ENCODE measurements at places on chromosomes 7 and 10.

GRCh38 chr10:25048450-25048849, 32.0 kb downstream of the THNSL1 start:
- DNase-seq: no peak

- no peak for DNase-seq
Observed at GRCh38 chr7:130899638-130900401, 165.8 kb upstream of the KLF14 start.

DNA sequence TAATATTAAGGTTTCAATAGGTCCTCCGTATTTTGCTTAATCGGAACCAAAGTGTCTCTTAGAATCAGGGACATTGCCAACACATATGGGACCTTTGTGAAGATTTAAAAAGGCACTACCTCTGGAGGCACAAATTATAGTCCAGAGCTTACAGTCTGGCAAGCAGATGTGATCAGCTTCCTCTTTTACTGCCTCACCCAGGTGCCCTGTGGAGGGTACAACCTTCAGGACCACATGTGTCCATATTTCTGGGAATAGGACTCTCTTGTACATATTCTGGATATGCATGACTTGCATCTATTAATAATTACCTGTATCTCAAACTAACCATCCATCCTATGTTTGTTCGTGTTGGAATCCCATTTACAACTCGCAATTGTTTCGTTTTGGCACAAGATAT, 60.0 kb downstream of the HGF start:
- no peak for DNase-seq

- no peak for DNase-seq
Observed at GRCh38 chr10:131852823-131853609, 47.8 kb upstream of the PPP2R2D start.

DNA sequence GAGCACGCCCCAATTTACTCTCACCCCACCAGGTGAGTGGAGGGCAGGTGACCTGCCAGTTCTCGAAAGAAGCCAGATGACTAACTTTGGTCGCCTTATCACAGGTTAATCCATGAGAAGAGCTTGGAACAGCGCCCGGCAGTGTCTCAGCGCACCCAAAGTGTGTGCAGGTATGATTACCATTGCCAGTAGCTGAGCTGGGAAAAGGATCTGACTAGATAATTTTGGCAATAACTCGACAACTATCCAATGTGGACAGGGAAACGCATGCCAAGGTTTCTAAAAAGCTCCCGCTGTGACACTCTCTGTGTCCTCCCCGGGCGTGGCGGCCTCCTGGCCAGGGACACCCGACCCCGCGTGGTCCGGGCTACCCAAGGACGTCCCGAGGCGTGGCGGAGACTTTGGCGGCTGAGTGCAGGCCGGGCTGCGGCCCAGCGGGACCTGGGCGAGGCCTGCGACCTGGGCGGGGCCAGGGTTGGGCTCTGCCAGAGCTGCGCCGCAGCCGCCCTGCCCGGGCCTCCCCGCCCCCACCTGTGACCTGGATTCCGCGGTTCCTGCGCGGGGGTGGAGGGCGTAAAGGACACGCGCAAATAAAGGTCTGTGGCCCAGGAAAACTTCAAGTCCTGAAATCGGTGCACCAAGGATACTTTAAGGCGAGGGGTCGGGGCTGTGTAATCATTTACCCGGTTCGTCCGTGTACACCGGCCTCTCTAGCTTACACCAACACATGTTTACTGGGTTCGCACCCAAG, 13.7 kb upstream of the WAPL start:
- DNase-seq: no peak

DNA sequence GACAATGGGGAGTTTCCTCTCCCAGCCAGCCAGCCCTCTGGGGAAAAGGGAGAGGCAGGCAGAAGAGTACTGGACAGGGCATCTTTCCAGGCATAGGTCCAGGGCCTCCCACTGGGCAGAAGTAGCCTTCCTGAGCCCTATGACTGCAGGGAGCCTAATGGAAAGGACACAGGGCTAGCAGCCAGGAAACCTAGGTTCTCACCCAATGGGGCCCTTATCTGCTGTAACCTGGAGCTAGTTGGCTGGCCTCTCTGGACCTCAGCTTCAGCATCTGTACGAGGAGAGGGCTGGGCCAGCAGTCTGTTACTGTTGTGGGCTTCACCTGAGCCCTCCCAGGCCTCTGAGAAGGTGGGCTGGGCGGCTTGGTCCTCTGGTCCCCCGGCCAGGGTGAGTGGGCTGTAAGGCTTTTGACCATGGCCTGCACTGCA, 22.4 kb downstream of the LDB3 start:
- DNase-seq: no peak

DNA sequence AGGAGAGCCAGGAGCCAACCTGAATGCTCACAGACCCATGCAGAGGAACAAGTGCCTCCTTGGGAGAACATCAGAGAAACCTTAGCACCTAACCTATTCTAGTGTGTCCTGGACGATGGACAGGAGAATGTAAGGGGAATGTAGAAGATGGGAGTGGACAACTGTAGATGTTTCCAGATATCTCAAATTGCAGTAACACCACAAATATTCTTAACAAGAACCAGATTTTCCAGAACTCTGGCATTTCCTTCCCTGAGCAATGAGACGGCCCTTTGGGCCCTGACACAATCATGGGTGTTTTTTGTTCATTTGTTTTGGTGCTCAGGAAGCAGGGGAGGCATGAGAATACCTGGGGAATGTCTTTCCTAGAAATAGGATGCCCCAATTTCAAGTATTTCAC, 196.1 kb upstream of the PRSS1 start:
- DNase-seq: no peak

- no peak for DNase-seq
Observed at GRCh38 chr7:360454-361100, 70.6 kb downstream of the FOXL3 start.

DNA sequence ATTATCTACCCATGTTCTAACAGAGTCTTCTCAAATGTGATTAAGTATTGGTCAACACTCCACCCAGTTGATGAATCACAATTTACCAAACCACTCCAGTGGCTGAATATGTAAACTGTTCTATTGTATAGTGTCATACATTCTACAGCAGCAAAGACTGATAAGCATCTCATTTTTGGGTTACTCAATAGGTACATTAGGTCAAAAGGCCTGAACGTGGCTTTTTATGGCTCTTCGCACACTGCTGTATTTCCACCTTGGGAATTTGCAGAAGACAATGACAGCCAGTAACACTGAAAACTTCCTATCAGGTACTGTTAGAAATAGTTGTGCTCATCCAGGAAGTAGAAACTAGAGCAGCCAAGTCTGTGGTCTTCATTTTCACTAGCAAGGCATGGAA, 166.9 kb downstream of the GLI3 start:
- no peak for DNase-seq

DNA sequence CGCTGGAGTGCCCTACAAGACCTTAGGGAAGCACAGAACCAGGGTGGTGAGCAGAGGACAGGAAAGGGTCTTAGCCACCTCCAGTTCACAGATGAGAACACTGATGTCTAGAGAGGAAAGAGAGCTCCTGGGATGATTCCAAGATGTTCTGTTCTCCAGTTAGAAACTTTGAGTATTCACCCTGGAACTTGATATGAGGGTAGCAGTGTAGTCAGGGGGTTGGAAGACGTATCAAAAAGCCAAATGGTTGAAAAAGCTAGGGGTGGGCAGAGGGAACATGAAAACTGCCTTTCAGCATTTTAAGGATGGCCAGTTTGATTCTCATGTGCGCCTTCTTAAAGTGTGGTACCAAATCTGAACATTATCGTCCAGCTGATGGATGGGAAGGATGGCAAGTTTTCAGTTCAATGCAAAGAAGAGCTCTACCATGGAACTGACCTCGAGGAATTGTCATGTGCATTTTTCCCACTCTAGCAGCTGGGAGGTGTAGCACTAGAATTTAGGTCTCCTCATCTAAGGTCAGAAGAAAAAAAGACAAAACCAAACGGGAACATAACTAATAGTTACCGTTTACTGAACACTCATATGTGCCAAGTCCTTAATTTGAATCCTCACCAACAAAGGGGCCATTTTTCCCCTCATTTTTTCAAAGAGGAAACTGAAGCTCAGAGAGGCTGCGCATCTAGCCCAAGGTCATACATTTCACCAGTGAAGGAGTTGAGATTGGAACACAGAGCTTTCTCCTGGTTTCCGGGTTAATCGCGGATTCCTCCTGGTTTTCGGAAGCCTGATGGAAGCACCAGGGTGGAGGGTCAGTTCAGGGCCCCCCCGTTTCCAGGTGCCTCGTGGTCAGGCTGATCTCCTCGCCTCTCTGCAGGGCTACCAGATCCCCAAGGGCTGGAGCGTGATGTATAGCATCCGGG, 6.0 kb upstream of the CYP26A1 start:
- no peak for DNase-seq

- DNase-seq: no peak
Observed at GRCh38 chr7:148563583-148564274, 26.8 kb upstream of the C7orf33 start.

DNA sequence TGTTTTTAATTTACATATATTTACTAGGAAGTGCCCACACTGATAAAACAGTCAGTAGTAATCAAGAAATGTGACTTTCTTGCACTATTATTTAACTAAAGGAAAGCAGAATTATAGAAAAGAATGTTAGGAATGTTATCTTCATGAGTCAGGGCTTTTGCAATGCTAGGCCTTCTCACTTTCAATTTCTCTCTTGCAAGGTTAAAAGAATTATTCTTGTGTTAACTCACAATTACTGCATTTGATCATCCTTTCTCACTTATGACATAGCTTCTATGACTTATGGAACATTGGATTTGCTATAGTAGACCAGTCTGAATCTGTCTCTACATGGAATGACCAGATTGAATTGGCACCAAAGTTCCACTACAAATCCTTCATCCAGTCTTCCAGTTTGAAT, 192.4 kb downstream of the SDK1 start:
- no peak for DNase-seq

GRCh38 chr10:42932735-42933447, 144.0 kb upstream of the RET start:
- DNase-seq: peak; percentile 65

GRCh38 chr7:158403013-158403821, 184.4 kb downstream of the PTPRN2 start:
- DNase-seq: no peak

GRCh38 chr10:21238044-21238443, 287.4 kb downstream of the SKIDA1 start:
- no peak for DNase-seq

- DNase-seq: no peak
Observed at GRCh38 chr7:99125505-99125865, 18.4 kb downstream of the SMURF1 start.

GRCh38 chr7:77315182-77315591, 101.0 kb downstream of the GSAP start:
- DNase-seq: no peak

- no peak for DNase-seq
Observed at GRCh38 chr7:139294951-139295575, 46.1 kb upstream of the FMC1 start.

DNA sequence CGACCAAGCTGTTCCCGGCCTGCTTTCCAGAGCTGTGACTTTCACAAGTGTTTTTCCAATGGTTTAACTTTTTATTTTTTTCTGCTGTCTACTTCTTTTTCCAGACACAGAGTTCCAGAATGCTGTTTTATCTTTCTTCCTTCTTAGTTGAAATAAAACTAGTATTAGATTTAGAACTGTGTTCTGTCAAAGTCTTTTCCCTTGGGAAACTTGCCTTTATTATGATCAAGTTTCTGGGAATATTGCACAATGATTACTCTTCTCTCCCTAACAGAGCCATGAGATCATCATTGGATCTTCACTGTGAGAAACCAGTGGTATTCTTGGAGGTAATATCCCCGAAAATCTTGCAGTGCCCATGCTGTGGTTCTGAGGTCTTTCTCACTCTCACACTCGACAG, 104.9 kb upstream of the KCND2 start:
- no peak for DNase-seq

GRCh38 chr7:91228327-91228726, 35.9 kb upstream of the FZD1 start:
- DNase-seq: no peak

DNA sequence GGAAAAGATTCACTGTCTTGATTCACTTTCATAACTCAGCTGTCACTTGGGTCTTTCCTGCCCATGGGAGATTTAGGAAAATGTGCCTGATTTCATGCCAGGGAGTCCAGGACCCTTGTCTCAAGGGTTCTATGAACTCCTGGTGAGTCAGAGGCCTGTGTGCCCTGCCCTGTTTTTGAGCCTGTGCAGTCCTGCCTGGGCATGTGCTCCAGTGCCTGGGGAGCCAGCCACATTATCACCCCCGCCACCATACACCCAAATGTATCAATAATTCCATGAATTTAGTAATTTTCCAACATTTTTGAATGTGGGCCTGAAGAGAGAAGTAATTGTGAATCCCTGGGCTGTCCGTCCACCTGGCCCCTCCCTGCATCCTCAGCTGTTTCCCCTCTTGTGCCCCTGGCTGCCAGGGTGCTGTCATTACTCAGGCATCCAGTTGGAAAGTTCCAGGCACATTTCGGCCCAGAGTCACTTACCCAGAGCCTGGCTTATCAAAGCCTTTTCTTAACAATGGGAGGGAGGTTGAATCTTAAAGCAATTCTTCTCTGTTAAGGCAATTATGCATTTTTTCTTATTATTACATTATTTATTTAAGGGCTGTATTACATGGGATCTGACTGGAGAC, 287.8 kb upstream of the CDC14C start:
- no peak for DNase-seq

DNA sequence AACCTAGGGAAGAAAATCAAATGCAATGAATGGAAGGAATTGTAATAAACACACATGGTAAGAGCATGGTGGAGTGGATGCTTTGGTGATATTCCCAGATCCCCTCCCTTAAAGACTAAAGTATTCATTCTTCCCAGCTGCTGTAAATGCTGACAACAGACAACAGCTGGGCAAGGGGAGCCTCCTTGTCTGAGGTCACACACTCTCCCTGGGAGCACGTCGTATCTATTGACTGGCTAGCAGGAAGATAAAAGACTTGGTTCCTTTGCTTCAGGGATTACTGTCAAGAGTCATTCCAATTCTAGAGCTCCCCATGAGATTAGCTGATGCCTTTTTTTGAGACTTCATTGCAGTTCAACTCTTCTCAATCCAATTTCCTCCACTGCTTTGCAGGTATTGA, 443.5 kb upstream of the ETV1 start:
- DNase-seq: no peak

GRCh38 chr10:5611899-5612680, 54.3 kb downstream of the ASB13 start:
- no peak for DNase-seq

GRCh38 chr7:138001529-138002095, at the start of gene CREB3L2:
Gene CREB3L2, minus strand, starts transcription at chr7:138002086. Its CDS starts 381 bp downstream, at chr7:138001705.
- DNase-seq: peak; percentile 35

DNA sequence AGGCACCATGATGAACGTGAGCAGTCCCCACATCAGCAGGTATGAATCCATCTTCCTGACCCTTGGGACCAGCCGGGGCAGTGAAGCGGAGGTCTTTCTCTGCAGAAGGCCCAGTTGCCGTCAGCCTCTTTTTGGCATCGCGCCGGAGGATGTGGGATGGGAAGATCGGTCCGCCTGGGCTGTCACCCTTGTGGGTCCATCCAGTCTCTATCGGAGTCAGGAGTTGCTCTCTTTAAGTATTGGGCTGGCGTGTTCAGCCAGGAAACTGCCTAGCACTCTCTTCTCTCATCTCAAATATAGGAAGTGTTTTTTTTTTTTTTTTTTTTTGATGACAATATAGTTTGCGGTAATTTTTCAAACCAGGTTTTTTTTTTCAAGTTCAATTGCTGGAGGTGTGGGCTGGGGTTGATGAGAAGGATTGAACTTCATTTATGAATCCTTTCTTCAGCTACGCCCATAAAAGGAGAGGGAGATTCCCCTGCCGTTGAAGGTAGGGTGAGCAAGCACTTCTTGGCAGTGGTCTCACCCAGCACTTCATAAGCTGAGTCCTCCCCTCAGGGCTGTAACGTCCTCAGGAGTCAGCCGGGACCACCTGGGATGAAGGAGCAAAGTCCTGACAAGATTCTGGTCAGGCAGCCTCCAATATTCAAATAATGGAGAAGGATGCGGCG, at the start of gene IL2RA:
Gene IL2RA (minus strand): TSS at position 267 of the 671 bp plus-strand sequence. CDS start 216 bp downstream, at position 51.
- DNase-seq: no peak
